ENCODE measurements at places on chromosomes 6 and 20.

DNA sequence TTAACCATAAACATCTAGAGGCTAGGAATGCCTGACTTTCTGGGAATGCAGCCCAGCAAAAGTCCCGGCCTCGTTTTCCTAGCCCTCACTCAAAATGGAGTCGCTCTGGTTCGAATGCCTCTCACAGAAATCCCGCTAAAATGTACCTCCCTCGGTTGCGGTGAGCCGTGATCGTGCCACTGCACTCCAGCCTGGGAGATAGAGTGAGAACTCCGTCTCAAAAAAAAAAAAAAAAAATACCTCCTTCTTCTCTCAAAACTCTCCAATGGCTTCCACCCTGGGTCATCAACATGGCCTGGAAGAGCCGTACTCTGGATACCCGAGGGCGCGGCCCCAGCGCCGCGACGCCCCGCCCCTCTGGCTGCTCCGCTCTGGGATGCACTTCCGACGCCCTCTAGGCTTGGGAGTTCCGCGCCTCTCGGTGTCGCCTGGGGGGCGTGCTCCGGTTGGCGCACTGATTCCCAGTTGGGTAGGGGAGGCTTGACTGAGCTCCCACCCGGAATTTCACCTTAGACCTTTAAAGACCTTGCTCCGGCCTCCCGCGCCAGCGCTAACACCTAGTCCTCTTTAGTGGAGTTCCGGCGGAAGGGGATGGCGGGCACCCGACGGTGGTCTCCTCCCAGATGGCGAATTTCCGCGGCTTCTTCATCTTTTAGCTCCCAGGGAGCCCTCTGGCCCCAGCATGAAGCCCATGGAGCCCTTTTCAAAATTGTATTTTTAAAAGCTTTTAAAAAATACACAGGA, 12.3 kb downstream of the HMGN4 start:
- DNase-seq: peak; percentile 81

- DNase-seq: no peak
Measured at GRCh38 chr6:39979461-39980328, 45.4 kb upstream of the MOCS1 start.

GRCh38 chr6:118776607-118777549, 117.1 kb upstream of the ASF1A start:
- peak; percentile 83 for DNase-seq

GRCh38 chr6:81633391-81633790, 119.1 kb downstream of the TENT5A start:
- no peak for DNase-seq

GRCh38 chr6:42482174-42482573, 30.4 kb upstream of the TRERF1 start:
- no peak for DNase-seq

- no peak for DNase-seq
Measured at GRCh38 chr20:61652146-61652545, 400.1 kb downstream of the CDH4 start.

DNA sequence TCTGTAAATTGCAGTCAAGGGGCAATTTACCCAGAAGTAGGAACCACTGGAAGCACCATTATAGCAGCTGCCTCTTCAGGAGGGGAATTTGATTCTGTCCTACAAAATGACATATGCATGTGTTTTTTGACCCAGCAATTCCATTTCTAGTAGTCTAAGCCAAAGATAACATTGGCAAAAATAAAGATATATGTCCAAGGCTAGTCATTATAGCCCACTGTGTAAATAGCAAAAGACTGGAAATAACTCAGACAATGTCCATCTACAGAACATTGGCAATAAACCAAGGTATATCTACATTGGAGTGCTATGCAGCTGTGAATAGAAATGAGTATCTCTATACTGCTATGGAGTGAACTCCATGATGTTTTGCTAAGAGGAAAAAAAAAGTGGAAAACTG, 12.5 kb upstream of the PANK2 start:
- DNase-seq: no peak

DNA sequence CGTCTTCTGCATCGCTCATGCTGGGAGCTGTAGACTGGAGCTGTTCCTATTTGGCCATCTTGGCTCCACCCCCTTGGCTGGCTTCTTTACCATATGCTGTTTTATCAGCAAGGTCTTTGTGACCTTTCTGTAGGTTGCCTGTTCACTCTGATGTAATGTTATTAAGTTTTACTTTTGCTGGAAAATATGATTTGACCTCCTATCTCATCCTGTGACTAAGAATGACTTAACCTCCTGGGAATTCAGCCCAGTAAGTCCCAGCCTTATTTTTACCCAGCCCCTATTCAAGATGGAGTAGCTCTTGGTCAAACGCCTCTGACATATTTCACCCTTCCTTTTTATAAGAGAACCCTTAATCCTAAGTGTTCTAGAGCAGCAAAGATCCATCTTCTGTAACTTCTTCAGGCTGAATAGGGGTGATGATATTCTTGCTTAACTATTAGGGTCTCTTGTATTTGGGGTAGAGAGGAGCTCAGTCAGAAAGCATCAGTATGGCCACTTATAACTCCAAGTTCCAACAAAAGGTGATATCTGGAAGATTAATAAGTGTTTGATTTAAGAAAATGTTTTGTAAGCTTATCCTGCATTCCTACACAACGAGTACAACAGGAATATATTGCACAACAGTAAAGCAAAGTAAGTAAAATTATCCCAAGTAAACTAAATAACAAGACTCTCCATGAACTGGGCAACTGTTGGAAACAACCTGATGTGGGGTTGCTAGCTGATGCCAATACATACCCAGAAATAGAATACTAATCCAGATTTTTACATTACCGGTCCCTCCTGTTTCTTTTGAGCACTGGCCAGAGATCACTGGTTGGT, 23.1 kb upstream of the HMGN3 start:
- no peak for DNase-seq

DNA sequence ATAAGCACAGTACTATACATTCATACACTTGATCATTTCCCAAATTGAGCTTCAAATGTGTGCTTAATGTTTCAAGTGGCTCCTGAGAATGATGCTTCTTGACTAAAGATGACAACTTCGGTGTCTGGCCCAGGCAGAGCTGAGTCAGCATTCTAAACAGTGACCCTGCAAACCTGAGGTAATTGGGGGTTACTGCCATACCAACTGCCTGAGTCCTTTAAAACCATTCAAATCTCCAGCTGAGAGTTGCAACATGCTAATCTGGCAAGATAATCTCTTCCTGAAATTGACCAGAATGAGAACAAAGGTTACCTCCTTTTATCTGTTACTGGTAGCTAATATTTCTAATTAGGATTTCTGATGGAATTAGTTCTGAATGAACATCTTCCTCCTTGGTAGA, 8.2 kb downstream of the BACH2 start:
- no peak for DNase-seq

DNA sequence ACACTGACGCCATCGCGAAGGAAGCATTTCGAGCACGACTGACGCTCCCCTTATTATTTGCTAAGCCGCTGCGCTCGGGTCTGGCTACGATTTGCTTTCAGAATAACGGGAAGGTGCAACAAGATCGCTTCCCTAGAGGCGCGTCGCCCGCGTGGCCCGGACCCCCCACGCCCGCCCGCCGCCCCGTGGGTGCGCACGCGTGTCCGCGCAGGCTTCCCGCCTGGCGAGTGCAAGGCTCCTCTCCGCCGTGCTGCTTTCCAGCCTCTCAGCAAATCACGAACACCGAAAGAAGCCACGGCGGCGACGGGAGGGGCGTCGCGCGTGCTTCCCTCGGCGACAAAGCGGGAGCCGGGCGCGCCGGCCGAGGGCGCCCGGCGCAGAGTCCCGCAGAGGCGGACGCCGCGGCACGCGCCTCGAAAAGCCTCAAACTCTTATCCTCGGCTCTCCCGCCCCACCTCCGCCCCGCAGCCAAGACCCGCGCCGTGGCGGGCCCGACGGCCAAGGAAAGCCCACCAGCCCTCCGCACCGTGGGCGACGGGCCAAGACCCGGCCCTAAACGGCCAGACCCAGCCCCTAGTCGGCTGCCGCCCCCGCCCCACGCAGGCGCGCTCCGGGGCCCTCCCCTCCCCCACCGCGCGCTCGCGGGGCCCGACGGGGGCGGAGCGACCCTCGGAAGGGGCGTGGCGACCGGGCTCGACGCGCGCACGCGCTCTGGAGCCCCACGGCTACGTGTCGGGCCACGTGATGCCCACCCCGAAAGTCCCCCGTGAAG, 987 bp upstream of the QKI start:
- peak; percentile 98 for DNase-seq

- no peak for DNase-seq
Measured at GRCh38 chr6:22613051-22613450, 43.7 kb downstream of the HDGFL1 start.

GRCh38 chr6:110990840-110991576, 9.2 kb downstream of the RPF2 start:
- peak; percentile 22 for DNase-seq
